ENCODE measurements at places on chromosomes 5 and 9.

GRCh38 chr5:9423571-9423970 lies 122.3 kb downstream of the SEMA5A start:
- DNase-seq, result no peak

- no peak for DNase-seq
These were observed 1.6 kb upstream of the MEF2C start for GRCh38 chr5:88884608-88884877.

DNA sequence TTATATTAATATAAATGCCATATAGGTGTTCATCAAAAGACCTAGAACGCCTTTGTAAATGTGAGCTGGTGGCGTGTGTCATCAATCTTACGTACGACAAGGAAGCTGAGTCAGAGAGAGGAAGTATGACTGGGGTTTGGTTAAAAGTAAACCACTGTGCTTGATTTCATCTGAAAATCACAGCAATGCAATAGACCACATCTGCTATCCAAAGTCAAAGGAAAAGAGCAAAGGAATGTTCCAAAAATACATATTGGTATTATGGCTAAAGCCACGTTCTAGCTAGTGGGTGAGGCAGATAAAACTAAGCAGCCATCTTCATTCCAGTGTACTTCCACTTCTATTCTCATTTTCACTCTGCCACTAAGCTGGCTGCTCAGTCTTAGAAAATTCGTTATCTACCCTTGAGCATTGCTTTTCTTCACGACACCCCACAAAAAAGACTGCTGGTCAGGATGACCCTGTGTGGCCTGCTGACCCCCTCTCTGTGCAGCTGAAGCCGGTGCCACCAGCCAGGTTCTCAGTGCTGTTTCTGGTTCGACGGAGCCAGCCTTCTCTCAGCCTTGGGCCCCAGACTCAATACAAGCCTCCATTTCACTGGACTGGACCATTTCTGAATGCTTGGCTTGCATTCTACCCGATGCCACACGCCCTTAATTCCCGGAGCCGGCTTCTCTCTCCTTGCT lies 23.8 kb downstream of the SHC3 start:
- DNase-seq, result no peak

DNA sequence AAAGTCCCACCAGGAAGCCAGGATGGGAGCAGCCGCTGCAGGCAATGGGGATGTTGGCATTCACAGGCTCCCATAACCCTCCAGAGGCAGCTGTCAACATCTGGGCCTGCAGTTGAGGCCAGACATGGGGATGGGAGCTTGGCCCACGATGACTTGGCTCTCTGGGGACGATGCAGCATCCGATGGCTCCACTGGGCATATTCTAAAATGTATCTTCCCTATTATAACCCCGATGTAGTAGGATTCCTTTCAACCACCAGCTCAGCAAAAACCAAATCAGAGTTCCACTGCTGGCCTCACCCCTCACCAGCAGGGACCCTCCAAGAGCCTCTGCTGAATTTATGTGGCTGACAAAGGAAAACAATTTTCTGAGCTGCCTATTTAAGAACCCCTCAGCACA lies 7.1 kb downstream of the SPRY4 start:
- no peak for DNase-seq

DNA sequence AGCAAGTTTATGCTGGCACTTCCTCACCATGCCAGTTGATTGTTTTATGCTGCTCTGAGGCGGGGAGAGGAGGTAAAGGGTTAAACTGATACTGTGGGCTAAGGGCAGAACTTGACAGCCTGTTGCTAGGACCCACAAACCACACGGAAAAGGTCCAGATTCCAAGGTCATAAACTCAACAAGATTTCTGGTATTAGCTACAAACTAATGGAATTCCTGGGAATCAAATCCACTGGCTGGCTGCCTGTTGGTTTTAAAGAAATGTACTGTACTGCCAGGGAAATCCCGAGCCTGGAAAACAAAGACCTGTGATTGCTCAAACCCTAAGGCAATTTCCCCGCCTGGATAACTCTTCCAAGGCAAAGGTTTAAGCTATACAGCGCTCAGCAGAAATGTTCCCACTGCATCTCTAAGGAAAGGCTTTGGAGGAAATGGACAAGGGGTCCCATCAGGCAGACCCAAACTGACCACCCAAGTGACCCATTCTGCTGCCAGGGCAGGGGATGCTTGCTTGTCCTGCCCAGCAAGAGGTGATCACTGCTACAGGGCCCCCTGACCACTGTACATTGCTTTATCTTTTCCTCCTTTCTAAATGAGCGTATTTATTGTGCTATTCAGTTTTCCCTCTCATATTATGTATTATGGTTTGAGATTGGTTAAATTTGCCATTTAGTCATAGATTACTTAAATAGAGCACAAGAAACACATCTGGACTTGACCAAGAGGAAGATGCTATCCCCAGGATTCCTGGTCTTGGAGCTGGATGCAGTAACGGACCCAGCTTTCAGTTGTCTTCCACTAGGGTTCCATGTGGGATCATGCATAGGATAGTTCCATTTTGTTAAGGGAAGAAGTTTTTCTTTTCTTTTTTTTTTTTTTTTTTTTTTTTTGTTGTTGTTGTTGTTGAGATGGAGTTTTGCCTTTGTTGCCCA lies 124.3 kb downstream of the SUSD1 start:
- no peak for DNase-seq

DNA sequence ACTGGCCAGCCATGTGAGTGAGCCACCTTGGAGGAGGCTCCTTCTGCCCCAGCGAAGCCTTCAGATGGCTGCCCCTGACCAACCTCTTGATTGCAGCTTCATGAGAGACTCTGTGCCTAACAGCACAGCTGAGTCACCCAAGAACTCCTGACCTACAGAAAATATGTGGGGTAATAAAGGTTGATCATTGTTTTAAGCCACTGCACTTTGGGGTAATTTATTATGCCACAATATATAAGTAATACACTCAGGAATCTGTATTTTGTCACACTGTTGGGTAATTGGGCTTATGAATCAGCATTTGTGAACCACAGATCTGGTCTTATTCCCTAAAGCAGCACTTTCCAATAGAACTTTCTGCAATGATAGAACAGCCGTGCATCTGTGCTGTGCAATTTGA lies 24.4 kb upstream of the VDAC1 start:
- DNase-seq, result no peak

DNA sequence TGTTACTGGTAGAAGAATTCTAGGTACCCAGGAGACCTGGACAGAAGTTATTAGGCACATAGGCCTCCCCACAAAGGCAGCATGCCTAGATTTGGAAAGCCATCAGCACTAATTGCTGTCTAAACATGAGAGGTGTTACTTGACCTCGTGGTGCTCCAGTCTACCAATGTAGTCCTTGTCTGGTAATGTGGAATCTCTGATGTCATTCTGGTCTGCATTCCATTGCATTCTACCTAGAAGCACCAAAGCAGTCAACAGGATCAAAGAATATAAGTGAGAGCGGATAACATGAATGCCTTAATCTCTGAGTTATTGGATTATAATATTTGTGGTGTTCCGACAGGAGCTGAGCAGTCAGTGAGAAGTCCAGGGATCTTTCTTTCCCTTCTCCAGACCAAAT lies 175.2 kb downstream of the PSAT1 start:
- no peak for DNase-seq

DNA sequence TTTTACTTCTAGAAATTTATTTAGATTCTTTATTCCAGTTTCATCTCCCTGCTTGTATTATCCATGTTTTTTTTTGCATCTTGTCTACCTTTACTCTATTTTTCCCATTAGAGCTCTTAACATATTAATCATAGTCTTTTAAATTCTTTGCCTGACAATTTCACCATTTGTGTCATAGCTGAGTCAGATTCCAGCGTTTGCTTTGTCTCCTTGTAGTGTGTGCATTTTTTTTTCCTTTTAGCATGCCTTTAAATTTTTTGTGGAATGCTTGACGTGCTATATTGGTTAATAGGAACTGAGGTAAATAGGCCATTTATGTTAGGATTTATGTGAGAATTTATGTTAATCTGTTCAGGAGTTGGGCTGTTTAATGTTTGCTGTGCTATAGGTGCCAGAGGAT lies 41.8 kb upstream of the NFIL3 start:
- DNase-seq, result no peak

- DNase-seq, result no peak
These were observed 298.2 kb downstream of the CD180 start for GRCh38 chr5:66898241-66898995.

Measured in stimulated activated CD8-positive, alpha-beta memory T cell treated with anti-CD3 and anti-CD28 coated beads, Interleukin-2, amount 100 ng/mL, for 1 hour (primary cell).